NCI-H460 (cell line): ENCODE measurements at places on chromosomes 2 and 18.
A peak's percentile ranks its signal among the peaks of the same experiment; 100 is the strongest.

DNA sequence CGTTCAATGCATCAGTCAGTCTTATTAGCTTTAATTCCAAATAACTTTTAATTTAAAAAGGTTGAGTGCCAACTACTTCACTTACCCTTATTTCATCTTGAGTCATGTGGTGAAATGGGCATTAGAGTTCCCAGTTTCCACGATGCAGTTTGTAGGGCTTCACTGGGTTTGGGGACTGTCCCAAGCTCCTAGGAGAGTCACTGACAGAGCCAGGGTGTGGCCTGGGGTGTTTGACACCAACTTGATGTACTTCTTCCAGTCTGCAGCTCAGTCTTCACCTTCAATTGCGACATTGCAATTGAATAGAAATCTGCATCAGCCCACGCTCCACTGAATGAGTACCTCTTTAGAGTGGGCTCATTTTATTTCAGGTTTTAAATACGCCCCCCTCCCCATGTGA, 165.3 kb downstream of the ARL4C start:
- DNase-seq: no peak

DNA sequence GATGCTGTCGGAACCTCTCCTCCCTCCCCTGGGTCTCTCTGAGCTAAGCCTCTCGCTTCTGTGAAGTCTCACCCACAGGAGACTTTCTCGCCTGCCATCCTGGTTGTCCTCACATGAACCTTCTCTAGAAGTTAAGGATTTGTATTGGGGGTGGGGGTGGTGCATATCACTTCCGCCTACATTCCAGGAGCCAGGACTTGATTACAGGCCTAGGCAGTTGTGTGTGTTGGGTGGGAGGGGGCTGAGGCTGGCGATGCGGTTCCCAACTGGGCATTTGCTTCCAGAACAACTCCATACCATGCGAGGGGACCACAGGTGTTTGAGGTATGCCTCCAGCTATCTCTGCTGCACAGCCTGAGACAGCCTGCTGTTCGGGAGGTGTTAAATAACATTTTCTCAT, 56.8 kb upstream of the MGAT4A start:
- no peak for DNase-seq

- DNase-seq: no peak
Measured at GRCh38 chr2:159903443-159904126, 105.6 kb upstream of the CD302 start.

DNA sequence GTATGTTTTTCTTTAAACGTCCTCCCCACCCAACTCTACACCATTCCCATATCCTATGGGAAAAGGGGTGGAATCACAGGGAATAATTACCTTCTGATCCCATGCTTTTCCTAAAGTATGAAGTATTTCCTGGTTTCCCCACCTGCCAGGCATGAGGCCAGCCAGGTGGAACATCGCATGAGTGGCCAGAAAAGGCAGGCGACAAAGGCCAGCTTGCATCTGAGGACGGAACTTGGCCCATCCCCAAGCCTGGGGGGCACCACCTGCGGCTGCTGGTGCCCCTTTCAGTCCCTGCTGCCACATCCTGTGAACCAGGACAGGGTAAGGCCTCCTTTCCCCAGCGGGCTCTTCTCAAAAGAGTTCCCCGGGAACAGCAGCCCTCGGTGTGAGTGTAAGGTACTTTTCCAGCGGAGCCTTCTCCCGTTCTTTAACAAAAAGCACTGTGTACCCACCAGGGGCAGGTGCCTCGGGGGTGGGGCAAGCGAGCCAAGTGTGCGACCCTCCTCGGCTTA, 1.2 kb upstream of the ERFE start:
- DNase-seq: no peak

GRCh38 chr2:212197776-212198175, 340.8 kb downstream of the ERBB4 start:
- DNase-seq: no peak

DNA sequence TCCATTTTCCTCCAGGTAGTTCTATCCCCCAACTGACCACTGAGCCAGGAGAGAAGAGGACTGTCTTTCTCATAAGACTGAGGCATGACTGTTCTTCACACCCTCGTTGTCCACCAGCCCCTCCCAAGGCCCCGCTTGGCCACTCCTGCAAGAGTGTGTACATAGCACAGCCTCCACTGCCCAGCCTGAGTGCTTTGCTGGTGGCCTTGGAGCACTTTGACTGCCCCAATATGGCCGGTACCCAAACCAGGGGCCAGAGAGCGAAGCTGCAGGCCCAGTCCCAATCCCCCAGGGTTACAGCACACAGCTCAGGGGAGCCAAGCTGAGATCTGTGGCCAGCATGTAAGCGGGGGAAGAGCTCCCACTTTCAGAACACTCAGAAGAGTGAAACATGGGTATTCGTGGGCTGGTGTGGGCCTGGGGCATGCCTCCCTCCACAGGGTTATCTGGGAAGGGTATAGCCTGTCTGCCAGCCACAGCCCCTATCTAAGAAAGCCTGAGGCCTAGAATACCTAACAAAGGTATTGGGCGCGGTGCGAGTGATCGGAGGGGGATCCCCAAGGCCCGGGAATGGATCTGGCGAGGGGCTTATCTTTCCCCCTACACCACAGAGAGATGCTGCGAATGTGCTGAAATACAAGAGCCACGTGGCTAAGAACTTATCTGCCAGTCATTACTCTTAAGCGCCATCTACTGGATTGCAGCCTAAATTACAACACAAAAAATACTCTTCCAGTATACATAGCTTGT, 163.8 kb downstream of the WDPCP start:
- DNase-seq: peak; percentile 43

DNA sequence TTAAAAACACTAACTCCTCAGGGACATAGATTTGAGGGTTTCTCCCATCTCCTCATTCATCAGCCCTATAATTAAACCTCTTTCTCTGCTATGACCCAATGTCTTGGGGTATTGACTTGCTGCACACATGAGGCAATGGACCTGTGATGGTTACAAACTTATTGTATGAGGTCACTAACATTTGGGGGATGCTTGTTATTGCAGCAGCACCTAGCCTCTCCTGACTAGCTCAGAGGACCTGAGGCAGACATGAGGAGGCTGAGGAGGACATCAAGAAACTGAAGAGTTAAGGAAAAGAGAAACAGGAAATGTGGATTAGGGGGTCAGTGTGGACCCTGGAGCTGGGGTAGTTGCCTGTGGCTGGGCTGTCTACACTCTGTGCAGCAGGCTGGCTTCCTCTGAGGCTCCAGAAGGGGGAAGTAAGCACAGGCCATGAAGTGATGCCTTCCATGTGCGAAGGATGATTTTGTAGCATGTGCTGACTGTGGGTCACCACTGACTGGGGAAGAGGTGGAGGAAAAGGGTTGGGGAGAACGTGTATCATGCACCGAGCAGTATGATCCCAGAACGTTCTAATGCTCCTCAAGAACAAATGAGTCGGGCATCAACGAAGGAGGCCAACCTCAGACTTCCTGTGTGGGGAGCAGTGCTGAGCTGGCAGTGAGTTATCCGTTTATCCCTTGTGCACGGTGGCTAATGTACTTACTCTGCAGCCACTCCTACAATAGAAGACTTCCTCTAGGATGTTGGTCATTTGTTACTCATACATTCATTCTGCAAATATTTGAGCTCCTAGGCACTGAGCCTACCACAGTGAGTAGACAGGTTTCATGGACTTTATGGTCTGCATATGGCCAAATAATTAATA, 42.1 kb upstream of the RFX8 start:
- DNase-seq: peak; percentile 16

DNA sequence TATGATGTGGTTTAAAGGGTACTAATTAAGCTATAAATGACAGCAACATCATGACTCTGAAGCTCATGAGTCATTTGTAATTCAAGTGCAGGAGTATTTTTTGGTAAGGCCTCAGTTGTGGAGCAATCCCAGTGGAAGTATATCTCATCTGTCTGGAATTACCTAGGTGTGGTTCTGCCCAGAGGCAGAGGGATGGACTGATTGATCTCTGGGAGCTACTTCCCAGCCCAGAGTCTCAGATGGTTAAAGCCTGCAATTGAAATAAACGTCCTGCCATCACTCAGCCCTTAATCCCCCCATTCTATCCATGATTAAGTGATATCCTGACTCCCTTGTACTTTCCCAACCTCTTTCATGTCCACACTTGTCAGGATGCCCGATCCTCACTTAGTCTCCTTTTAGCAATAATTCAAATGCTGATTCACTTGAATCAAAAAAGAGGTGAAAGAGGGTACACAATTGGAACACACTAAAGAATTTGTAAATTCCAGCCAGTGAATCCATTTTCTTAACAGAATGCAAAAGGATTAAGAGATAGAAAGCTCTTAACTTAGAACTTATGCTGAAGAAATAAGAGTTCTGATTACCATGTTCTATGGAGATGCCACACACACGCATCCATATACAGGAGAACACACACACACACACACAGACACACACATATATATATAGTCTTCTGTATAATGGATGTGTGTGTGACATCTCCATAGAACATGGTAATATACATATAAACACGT, 664.4 kb downstream of the NYAP2 start:
- no peak for DNase-seq

- no peak for DNase-seq
Measured at GRCh38 chr2:126866451-126866850, 32.2 kb upstream of the TEX51 start.

DNA sequence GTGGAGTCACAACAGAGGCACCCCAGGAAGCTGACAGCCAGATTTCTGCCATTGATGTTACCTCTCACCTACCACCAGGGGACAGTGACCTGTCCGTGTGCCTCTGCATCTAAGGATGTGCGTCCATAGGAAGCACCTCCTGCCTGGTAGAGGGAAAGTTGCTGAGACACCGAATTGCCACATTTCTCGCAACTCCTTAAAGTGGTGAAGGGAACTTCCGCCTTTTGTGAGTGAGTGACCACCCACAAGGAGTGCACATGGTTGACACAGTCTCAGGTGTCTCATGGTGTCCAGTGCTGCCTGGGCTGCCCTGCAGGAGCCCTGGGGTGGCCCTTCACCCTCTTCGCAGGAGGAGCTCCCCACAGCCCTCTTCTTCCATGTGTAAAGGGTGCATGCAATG, 201.8 kb downstream of the GBX2 start:
- DNase-seq: no peak

- DNase-seq: no peak
Measured at GRCh38 chr2:1219901-1220573, 193.2 kb upstream of the TPO start.

GRCh38 chr2:42971947-42972736, 179.8 kb upstream of the HAAO start:
- DNase-seq: no peak

- DNase-seq: no peak
Measured at GRCh38 chr18:9135912-9136314, 668 bp upstream of the ANKRD12 start.

GRCh38 chr2:100011272-100011731, 131.1 kb downstream of the AFF3 start:
- no peak for DNase-seq

GRCh38 chr2:235553696-235554100, 59.9 kb downstream of the AGAP1 start:
- DNase-seq: no peak

- no peak for DNase-seq
Measured at GRCh38 chr2:41580806-41581205, 467.0 kb upstream of the PKDCC start.

DNA sequence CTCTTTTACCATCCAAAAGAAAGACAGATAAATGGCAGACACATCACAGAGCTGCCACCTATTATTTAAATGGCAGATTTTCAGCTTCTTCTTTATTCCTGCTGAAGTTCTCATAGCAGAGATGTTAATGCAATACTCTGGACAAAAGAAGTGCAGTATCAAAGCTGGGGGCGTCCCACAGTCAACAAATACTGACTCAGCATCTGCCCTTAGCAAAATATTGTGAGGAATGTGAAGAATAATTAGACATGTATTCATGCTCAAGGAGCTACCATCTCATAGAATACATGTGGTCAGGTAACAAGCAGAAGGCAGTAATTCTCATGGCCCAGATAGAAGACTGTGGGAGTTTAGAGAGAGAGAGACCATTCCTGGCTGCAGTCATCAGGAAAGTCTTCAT, 108.0 kb upstream of the TANK start:
- no peak for DNase-seq

DNA sequence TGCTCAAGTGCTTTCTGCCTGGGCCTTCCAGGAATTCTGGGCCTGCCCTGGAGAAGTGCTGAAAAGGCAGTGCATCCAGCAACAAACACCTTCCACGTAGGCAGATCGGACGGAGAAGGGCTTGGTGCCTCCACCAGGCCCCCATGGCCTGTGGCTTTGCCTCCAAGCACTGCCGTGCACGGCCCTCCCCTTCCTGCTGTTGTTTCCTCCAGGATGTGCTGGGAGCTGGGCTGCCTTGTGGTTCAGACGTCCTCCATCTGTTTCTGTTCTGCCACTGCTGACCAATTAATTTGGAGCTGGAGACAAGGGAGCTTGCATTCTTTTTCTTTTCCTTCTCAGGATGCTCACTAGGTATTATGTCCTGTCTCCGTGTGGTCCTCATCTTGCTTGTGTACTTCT, 197.0 kb downstream of the HRH4 start:
- DNase-seq: no peak

DNA sequence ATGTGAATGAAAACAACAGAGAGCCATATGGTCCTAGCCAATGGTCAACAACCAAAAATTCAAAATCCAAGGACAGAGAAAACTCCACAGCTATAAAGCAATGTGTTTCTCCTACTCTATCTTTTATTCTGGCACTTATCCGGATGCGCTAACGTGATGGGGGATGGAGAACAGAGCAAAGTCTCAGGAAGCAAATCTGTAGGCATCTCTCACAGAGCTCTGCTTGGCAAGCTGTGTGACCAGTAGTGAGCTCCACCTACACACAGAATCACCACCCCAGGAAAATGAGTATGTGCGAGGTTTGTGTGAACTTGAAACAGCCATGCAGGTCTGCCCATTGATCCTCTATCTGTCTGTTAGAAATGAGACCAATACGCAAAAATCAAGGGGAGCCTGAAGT, 584.3 kb downstream of the BCL11A start:
- DNase-seq: no peak

DNA sequence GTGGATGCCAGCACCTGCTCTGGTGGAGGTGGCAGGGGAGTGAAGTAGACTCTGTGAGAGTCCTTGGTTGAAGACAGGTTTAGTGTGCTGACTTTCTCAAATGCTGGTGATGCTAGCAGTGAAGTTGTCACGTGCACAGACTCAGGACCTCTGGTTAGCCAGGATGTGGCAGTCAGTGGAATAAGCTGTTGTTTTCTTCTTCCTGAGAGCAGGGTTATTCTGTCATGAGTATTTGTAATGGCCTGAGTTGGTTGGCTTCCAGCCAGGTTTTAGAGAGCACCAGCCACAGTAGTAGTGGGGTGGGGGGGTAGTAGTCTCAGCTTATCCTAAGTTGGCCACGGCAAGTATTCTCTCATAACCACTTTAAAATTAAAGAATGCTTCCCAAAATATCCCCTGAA, 238.5 kb upstream of the FBXO11 start:
- DNase-seq: no peak
